Left ventricle myocardium superior (tissue), 1 donor: ENCODE measurements at places on chromosomes 11 and 22. TPM values are rescaled to one million over a fixed set of nuclear protein-coding genes. Genes with fewer than 3 reads are reported as not detected.
A peak's percentile ranks its signal among the peaks of the same experiment; 100 is the strongest.

Gene SAA1
- 7.1 TPM for total RNA-seq

Gene CREBZF
- 12.9 TPM for total RNA-seq

Gene TIMP3
- 256 TPM for total RNA-seq

Gene IL18
- 2.3 TPM for total RNA-seq

- DNase-seq = peak; percentile 21
Measured at GRCh38 chr22:46514592-46515207, 22.7 kb downstream of the CELSR1 start.

DNA sequence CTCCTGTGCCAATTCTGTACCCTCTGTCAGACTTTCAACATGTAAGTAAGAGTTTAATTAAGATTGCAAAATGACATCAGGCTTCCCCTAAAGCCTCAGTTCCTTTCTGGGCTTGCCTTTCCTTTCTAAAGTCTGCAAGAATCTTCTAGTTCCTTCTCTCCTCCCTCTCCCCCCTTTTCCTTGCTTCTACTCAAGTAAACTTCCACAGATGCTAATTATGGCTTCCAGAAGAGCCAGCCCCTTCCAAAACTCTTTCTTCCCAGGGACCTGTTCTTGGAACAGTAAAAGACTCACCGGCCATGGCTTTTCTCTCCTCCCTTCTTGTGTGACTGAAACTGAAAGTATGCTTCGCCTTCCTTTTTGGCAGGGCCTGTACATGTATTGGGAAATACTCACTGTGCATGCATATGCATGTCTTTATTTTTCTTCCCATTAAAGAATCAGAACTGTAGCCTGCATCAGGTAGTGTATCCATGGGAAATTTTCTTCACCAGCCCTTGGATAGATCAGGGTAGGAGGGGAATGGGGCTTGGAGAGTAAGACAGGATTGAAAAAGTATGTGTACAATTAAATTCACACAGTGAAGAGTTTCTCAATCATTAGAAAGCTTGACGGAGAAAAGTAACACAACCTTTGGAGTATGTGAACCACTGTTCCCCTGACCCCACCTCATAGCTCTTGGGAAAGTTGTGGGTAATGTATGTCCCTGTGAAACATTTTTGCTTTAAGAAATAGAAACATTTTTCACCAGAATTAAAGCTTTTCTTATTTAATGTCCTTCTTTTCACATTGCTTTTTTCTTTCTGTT is at the start of gene CASP1:
CASP1 (minus strand) TSS at position 332 of the 808 bp plus-strand sequence; CDS start at position 301, 31 bp downstream.
- DNase-seq = no peak

GRCh38 chr11:87491381-87491780 is 453.6 kb downstream of the TMEM135 start:
- no peak for DNase-seq

GRCh38 chr11:34151166-34151565 is 45.7 kb downstream of the NAT10 start:
- DNase-seq = no peak
